ENCODE measurements at places on chromosomes 5 and 9.
A peak's percentile ranks its signal among the peaks of the same experiment; 100 is the strongest.

- peak; percentile 12 for DNase-seq
These were observed 1.1 kb downstream of the DNAJC21 start for GRCh38 chr5:34930462-34930844.

GRCh38 chr9:115606838-115607237 lies 488.9 kb upstream of the TNC start:
- no peak for DNase-seq

DNA sequence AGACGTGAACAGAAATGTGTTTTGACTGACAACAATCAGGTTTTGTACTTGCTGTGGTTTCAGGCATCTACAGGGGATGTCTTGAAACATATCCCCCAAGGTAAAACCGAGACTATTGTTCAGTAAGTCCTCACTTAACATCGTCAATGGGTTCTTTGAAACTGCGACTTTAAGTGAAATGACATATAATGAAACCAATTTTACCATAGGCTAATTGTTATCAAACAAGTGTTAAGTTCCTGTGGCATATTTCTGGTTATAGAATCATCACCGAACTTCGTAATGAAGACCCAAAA lies 16.4 kb upstream of the OMD start:
- no peak for DNase-seq

DNA sequence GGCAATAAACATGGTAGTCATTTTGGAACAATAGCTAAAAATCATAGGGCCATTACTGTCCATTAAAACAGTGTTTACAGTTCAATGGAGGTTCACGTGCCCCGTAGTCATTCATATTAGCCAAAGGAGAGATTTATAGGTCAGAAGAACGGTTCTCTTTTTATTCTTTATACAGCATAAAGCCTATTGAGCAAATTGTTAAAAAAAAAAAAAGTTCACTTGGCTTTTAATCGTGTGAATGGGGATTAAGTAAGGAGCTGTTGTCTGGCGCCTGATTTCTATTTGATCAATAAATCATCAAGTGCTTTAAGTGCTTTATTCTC lies 69.1 kb upstream of the TBCA start:
- no peak for DNase-seq

GRCh38 chr9:112892981-112893380 lies 2.3 kb upstream of the SLC46A2 start:
- DNase-seq = no peak

- DNase-seq = no peak
These were observed 98.9 kb upstream of the NTRK2 start for GRCh38 chr9:84570482-84571154.

- no peak for DNase-seq
These were observed 343.0 kb upstream of the SGCD start for GRCh38 chr5:155983954-155984353.

DNA sequence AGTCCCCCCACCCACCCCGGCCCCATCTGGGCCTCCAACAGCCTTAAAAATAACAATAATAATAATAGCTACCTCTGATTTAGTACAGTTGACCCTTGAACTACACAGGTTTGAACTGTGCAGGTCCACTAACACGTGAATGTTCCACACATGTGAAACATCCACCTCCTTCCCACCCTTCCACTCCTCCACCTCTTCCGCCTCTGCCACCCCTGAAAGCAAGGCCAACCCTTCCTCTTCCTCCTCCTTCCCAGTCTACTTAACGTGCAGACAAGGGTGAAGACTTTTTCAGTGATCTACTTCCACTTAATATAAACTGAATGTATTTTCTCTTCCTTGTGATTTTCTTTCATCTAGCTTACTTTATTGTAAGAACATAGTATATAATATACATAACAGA lies 10.8 kb downstream of the PDGFRB start:
- peak; percentile 65 for DNase-seq

GRCh38 chr5:14125262-14125661 lies 17.9 kb upstream of the TRIO start:
- no peak for DNase-seq

DNA sequence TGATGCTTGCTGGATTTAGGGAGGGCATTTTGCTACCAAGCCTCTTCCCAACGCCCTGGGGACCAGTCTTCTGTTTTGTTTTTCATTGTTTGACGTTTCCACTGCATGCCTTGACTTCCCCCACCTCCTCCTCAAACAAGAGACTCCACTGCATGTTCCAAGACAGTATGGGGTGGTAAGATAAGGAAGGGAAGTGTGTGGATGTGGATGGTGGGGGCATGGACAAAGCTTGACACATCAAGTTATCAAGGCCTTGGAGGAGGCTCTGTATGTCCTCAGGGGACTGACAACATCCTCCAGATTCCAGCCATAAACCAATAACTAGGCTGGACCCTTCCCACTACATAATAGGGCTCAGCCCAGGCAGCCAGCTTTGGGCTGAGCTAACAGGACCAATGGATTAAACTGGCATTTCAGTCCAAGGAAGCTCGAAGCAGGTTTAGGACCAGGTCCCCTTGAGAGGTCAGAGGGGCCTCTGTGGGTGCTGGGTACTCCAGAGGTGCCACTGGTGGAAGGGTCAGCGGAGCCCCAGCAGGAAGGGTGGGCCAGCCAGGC lies 23.0 kb downstream of the PCDHGC5 start:
- DNase-seq = no peak

- DNase-seq = no peak
These were observed 194.9 kb downstream of the PALM2AKAP2 start for GRCh38 chr9:109974918-109975276.
